Small intestine (tissue), 16 donors: ENCODE measurements at places on chromosomes 7 and 10.

GRCh38 chr7:159040146-159040545, 104.5 kb downstream of the VIPR2 start:
- no peak for DNase-seq

GRCh38 chr7:31419505-31420055, 79.1 kb upstream of the NEUROD6 start:
- DNase-seq, result no peak

- DNase-seq, result no peak
Measured at GRCh38 chr10:85614566-85614965, 752.0 kb downstream of the GRID1 start.

DNA sequence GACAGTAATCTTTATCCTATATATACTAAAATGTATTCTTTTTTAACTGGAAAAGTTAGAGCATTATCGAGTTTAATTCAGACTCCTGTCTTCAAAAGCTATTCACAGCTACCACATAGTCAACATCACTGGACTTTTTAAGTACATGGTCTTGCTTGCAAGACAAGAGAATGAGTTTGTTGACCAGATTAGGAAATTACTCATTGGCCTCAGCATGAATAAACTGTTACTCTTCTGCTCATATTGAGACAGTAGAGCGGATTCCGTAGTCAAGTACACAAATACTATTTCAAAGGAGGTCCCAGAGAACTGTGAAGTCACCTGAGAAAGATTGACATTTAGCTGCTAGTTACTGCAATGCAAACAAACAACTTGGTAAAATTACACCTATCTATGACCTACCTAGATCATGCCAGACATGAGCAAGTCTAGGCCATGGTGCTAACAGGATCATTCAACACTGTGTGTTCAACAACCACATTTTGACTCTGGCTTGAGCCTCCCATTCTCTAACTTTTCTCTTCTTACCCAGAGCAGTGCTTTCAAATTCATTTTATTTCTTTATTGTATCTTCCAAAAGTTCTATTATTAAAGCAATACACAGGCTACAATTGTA, 280.9 kb downstream of the NEBL start:
- no peak for DNase-seq

DNA sequence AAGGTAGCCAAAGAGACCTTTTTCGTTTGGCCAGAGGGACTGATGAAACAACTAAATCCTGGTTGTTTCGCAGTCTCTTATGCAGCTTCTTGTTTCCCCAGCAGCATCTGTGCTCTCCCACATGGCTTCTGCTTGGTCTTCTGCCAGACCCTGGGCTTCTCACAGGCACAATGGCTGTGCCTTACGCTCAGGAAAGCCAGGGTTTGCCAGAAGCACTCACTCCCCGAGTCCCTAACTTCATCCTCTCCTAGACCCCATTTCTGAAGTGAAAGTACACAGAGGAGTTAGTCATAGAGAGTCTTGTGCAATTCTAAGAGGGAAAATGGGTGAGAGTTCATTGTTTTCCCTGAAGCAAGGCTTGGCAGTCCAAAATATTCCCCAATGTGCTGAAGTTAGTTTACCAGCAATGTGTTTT, 121.7 kb downstream of the EVX1 start:
- peak; percentile 11 for DNase-seq

DNA sequence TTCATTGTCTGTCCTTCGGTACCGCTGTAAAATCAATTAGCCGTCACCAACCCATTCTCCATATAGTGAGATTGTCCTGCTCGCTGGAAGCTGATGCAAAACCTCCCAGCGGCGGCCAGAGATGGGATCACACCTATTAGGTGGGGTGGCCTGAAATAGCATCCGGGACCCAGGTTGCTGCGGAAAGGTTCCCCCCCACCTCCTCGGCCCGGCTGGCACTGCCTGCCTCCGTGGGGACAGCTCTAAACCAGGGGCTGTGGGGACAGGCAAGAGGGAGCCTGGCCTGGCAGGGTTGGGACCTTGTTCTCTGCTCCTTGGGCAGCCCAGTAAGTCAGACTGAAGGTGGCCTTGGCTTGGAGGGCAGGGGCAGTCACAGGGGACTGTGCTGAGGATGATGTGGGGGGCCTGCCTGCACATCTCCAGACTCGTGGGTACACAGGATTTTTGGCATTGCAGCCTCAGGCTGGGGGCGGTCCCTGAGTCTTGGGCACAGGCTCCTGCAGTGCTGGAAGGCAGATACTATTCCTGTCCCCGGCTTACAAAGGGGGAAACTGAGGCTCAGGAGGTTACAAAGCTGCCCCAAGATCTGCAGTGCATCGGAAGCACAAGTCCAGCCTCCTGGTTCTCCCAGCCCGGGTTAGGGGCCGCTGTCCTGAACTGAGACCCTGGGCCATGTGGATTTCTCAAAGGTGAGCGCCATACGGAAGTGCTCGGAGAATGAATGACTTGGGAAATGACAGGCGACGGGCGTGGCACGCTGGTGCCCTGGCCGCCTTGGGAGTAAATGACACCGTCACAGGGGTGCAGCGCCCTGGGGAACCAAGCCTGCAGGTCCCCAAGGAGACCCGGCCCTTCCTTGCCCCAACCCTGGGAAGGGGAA, 65.6 kb downstream of the UNCX start:
- DNase-seq, result no peak

- DNase-seq, result no peak
Measured at GRCh38 chr10:61812052-61812721, 89.3 kb upstream of the ARID5B start.
